Adipocyte (in vitro differentiated cells): ENCODE measurements at places on chromosomes 6 and 20.

DNA sequence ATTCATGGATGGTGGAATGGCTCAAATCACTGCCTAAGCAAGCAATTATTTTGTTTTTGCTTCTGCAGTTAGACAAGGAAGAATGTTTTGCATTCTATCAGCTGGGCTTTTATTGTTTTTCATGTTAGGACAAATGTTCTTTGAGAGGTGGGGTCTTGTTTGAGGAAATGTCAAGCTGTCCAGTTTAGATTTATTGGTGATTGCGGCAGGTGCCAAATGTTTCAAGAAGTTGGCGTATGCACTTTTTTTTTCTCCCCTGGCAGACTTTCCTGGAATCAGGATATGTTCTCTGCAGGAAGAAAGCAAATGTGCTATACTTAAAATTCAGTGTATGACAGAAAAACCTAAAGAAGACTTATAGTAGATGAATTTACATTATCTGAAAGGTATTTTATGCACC is 81.0 kb upstream of the JAG1 start:
- no peak for DNase-seq

DNA sequence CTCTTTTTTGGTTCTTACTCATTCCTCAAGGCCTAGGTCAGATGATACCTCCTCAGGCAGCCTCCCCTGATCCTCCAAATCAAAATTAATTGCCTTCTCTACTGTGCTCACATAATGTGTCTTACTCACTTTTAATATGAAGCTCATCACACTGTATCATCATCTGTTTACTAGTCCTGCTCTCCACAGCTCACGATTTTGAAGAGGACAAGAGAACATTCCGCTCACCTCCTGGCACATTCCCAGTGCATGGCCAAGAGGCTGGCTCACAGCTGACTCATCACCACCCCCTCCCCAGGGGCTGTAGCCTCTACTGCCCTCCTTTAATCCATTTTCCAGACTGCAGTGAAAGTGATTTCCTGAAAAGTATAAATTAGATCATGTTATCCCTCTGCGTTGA is 133.1 kb downstream of the ALDH8A1 start:
- DNase-seq, result no peak

GRCh38 chr20:23939641-23940040 is 48.9 kb downstream of the GGTLC1 start:
- DNase-seq, result no peak

DNA sequence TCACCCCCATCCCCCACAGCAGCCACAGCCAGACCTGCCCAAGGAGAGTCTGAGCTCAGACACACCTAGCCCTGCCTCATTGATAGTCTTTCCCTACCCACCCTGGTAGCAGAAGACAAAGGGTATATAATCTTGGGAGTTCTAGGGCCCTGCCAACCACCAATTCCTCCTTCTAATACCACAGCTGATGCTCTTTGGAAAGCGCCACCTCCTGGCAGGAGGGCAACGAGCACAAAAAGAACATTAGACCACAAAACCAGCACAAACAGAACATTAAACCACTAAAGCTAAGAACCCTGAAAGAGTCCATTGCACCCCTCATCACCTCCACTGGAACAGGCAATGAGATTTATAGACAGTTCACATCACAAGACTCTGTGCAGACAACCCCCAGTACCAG is 195.8 kb upstream of the FUT9 start:
- DNase-seq, result no peak

DNA sequence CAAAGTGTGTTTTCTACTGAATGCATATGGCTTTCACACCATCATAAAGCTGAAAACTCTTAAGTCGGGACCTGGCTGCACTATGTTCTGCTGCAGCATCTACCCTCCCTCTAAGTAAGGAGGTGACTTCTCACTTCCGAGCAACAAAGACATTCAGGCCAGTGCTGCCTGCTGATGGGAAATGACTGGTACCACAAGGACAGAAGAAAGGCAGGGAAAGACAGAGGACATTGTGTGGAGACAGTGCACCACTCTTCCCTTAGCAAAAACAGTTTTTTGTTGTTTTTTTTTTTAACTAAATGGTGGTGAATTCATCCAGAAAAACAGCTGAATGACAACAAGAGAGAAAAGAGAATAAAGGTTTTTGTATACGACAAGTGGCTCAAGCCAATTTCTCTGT is 81.5 kb downstream of the MAP7 start:
- no peak for DNase-seq

GRCh38 chr6:15061180-15061641 is 184.7 kb upstream of the JARID2 start:
- DNase-seq, result no peak

GRCh38 chr6:112841553-112842329 is 494.6 kb downstream of the RFPL4B start:
- no peak for DNase-seq

DNA sequence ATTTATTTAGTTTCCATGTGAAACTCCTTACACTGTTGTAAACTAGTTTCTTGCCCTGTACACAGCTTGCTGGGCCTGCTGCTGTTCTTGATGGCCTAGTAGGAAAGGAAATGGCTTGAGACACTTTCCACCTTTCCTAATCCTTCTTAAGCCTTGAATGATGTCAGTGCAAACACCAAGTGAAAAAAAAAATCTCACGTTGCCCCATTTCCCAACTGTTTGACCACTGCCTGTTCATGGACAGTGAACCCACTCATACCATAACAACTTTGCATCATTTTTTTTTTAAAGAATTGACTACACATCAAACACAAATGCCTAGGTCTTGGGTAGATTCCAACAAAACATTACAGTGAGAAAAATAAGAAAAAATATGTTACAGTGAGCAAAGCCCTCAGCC is 653.6 kb upstream of the FLRT3 start:
- DNase-seq, result peak; percentile 80

GRCh38 chr6:139597087-139597763 is 222.8 kb upstream of the CITED2 start:
- DNase-seq, result peak; percentile 32

DNA sequence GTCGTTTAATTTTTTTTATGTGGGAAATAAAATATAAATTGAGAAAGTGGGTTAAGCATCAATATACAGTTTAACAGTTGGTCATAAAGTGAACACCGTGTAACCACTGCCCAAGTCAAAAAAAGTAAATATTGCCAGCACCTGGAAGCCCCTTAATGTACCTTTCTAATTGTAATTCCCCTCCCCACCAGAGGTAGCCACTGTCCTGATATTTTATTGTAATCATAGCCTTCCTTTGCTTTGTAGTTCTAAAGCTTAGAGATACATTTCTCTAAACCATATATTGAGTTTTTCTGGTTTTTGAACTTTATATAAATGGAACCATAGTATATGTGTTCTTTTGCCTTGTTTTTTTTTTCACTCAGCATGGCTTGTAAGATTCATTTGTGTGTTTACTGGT is 180.6 kb downstream of the TBC1D7 start:
- DNase-seq, result no peak

DNA sequence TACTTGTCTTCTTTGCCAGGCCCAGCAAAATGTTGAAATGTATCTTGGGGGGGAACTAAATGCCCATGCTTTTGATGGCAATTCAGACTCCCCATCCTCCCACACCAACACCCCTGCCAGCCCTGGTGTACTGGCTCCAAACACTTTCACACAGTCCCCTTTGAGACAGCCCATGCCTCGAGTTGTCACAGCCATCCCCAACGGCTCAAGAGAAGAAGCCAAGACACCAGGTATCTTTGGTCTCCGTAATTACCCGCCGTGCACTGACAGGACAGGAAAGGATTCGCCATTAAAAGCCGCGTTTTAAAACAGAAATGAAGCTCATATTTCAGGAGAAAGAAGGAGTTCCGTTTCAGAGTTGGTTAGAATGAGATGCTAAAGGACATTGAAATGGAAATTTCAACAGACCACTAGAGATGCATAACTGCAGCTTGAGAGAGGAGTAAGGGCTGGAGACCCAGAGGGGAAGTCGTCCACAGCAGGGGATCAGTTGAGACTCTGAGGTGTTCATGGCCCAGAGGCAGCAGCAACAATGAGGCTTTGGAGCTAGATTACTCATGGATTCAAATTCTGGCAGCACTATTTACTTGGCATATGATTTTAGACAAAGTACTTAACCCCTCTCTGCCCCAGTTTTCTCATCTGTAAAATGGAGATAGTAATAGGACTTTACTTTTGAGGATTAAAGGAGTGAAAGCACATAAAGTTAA is 63.5 kb upstream of the ADGRF1 start:
- no peak for DNase-seq

- no peak for DNase-seq
These were observed 26.0 kb downstream of the KCNQ2 start for GRCh38 chr20:63446216-63447024.

DNA sequence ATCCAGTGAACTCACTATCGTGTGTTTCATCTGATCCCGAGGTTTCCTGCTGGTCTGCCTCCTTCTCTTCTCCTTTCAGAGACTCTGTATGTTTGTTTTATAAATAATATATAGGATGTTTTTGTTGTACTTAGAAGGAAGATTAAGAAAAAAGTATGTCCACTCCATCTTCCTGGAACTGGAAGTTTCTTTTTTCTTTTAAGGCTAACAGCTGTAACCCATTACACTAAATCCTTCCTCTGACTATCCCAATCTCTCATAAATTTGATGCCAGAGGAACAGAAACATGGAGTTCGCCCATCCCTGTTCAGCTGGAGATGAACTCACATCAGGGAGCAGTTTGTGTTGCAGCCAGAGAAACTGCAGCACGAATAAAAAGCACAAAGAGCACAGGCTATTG is 20.7 kb downstream of the RIPK1 start:
- DNase-seq, result peak; percentile 72

DNA sequence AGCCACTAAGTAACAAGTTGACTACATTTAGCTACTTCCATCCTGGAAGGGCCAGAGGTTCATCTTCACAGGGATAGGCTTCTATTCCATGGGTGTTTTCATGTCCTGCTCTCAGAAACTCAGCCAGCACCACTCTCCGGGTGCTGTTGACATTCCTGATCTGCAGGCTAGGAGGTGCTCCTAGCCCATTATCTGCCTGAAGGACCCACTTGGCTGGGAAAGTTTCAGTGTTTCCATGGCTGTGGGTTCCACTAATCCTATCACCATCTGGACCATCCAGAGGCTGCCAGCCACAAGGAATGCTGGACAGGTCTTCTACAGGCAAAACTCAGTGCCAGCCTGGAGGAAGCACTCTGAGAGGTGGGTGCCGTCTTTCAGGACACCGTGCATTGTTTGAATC is 45.2 kb downstream of the HLA-G start:
- no peak for DNase-seq

- peak; percentile 9 for DNase-seq
These were observed 52.6 kb upstream of the SMIM29 start for GRCh38 chr6:34301408-34301807.

GRCh38 chr6:11771473-11772048 is 7.0 kb downstream of the ADTRP start:
- DNase-seq, result no peak

DNA sequence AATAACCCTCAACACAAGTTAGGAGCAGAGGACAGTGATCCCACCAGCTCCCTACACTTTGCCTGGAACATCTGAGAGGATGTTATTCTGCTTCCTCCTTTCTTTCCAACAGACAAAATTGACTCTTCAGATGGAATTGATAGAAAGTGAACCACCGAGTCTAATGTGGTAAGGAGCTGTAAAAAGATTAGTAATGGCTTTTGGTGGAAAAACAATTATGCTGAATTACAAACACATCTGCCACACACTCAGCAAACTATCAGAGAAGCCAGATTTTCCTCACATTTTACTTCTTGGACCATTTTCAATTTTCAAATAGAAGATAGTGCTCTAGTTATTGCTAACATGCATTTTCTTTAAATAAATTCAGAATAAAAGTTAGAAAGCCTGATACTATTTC is 171.8 kb upstream of the COL21A1 start:
- DNase-seq, result no peak

DNA sequence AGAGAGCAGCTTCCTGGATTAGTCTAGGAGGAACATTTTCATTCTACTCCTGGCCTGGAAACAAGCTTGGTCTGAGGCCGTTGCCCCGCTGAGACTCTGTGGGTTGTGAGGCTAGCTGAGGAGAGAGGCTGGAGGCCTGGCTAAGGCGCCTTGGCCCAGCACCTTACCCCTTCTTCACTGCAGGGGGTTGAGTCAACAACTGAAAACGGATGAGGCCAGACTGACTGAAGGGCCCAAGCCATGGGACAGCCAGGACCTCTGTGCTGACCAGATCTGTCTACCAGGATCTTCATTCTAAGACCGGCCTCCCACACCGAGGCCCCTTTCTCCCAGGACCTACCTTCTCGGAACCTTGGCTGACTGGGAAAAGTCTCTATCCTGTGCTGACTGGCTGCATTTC is 3.5 kb upstream of the AVP start:
- no peak for DNase-seq

DNA sequence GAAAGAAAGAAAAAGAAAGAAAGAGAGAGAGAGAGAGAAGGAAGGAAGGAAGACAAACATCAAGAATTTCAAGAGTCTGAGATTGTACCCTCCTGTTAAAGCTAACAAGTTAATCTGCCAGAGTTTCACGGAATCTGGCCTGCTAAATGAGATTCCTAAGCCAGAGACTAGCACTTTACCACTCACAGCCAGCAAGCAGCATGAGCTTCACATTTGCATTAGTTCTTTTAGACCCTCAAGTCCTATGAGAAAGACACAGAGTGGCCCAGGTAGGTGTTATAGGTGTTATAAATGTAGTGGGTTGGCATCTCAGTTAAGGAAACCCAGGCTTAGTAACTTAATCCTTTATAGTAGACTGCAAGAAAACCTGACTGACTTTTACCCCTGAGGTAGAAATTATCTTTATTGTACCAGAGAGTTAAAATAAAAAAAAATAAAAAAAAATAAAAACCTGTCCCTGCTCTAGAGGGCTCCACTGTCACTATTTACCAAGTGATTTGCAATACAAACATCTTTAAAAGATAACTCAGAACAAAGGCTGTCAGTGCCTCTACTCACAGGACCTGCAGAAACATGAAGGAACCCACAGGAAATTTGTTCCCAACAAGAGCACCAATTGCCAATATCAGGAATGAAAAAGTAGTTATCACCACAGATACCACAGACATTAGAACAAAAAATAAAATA is 9.7 kb upstream of the IBTK start:
- no peak for DNase-seq

- DNase-seq, result no peak
These were observed 58.7 kb upstream of the MTHFD1L start for GRCh38 chr6:150806790-150807189.

GRCh38 chr20:11401988-11402387 is 515.7 kb upstream of the BTBD3 start:
- no peak for DNase-seq

DNA sequence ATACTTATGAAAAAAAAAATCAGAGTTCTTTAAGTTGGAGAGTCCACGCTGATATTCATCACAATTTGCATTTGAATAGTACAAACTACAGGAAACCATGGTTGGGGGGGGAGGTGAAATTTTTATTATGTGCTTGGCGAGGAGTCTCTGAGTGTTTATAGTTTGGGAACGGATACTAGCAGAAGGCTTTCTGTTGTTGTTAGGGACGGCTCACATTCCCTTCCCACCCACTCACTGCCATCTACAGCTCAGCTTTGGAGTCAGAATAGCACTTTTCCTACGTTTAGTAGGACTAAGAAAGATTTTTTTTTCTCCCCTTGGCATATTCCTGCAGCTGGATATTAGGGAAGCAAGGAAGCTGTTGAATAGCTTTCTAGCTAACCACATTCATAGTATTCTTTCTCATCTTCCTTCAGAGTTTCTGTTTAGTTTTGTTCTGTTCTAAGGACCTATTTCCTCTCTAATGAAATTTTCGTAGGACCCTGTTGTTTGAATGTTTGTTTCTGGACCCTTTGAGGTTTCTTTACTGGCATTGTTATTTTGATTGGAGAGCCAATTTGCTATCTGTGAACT is 235.1 kb upstream of the ZNF217 start:
- peak; percentile 87 for DNase-seq

- DNase-seq, result no peak
These were observed 985.4 kb downstream of the TBC1D32 start for GRCh38 chr6:120348926-120349325.

GRCh38 chr20:24651171-24651975 is 181.9 kb downstream of the SYNDIG1 start:
- DNase-seq, result peak; percentile 81
